ENCODE measurements at places on chromosomes 1 and 21.

DNA sequence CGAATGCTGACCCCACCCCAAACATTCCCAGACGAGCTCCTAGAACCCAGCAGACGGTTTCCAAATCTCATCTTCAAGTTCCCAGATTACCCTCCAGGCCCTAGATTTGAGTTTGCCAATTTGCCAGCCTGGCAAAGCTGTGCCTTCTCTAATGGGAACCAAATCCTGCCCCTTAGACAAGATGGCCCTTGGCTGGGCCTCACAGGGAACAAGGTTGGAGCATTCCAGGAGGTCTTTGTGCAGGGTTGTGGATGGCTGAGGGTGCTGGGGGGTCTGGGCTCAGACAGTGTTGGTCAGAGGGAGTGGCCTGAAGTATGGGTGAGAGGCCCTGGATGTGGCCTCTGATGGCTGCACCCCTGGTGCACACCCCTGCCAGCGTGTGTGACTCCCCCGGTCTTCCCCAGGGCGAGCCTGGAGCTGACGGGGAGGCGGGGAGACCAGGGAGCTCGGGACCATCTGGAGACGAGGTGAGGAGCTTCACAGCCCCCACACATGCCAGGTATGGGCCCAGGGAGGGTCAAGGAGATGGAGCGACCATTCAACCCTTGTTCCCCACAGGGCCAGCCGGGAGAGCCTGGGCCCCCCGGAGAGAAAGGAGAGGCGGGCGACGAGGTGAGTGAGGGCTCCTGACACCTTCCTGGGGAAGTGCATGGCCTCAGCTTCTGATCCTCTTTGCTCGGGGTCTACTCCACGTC, 10.2 kb downstream of the COL6A1 start:
- no peak for DNase-seq

DNA sequence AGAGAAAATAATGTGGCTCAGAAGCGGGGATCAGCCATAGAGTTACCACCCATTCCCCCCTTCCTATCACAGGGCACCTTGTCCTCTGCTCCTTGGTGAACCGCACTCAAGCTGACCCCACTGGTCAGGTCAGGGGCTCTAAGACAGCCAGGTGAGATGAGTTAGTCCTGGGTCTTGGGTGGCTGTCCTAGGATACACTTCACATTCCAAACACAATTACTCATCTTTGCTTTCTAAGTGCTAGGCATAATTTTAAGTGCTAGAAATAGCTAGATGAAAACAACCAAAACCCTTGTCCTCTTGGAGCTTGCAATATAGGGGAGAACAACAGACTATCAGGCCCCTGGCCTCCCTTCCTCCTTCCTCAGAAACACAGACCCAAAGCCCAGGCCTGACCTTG, 7.8 kb upstream of the MUTYH start:
- DNase-seq: no peak

- DNase-seq: no peak
Measured at GRCh38 chr1:150606463-150607142, 22.8 kb downstream of the ENSA start.

DNA sequence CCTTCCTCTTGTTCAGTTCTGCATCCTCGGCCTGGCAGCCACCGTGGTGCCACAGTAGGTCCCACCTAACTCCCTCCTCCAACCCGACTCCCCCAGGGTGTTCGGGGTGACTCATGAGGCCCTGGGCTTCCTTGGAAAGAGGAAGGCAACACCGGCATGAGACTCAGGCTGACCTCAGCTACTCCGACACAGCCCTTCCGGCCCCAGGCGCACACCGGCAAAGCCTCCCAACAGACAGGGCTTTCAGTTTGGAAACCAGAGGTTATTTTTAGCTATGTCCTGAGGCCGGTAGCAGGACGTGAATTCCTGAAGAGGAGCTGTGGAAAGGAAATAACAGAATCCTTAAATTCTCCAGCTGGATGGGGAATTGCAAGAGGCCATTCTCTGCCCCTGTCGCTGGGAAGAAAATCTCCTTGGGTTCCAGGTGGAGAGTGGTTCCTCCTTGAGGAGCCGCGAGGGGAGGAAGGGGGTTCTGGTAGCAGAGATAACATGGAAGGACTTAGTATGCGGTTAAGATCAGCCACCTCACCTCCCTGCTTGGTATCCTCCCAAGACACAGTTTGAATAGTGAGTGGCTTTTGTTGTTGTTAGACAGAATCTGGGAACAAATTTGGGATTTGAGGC, 24.4 kb downstream of the PLXNA2 start:
- no peak for DNase-seq

DNA sequence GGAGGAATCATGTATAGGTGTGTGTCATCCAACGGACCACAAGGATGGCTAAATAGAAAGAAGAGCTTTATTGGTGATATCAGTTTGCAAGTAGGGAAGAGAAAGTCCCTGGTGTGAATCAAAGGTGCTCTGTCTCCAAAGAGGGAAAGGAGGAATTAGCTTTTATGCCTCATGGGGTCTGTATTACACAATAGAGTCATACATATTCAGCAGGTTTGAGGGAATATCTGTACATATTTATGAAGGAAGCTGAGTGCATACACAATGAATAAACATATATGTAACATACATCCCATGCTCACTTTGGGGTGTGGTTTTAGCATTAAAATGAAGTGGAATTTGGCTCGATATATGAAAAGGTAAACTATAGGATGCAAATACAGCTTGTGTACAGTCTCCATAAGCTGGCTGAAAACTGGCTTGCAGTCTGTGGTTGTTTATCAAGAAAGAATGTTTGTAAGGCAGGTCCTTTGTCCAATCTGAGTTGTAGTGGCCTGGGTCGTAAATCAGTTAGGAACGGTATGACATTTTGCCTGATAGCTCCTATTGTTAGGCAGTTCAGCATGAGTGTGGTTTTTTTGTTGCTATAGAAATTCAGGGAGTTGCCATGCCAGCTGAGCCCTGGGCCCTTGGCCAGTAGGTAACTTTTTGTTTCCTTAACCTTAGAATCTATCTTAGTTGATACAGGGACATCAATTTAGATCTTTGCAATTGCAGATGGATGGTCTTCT, 198.0 kb upstream of the ZP4 start:
- no peak for DNase-seq

GRCh38 chr1:113998361-113998760, 19.1 kb downstream of the OLFML3 start:
- no peak for DNase-seq

DNA sequence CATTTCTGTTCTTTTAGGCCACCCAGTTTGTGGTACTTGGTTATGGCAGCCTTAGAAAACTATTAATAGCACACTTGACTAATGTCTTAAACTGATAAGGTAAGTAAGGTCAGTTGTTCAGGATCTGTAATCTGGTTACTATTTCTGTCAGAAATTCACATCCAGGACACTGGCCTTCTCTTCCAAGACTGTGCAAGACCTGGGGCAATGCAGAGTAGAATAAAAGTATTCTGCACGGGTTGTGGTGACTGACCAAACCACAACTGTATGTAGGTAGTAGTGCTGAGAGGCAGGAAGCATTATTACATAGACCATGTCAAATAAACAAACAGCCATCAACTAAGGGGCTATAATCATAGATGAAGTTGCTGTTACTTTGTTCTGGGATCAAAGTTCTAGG, 46.7 kb downstream of the WARS2 start:
- DNase-seq: no peak

DNA sequence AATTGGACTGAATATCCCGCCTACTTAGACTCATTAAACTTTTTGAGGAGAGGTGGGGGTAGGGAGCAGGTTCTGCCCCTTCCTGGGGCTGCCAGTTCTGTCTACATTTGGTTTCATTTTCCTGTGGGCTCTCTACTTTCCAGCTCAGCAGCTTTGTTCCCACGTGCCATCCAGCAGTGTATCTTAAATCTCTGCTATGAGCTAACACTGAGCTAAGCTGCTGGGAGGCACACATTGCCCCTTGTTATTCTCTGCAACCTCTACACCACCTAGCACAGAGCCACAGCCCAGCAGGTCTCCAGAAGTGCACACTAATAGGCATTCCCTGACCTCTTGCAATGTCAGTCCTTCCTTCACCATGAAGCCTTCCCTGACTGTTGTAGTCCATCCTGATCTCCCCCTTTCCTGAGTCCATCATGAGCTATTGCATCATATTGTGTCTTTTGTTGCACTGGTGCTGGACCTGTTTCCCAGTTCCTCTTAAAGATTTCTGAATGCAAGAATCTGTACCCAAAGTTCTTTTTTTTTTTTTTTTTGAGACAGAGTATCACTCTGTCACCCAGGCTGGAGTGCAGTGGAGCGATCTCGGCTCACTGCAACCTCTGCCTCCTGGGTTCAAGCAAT, 28.7 kb upstream of the NRDC start:
- no peak for DNase-seq

GRCh38 chr1:29744684-29745490, 508.6 kb downstream of the PTPRU start:
- no peak for DNase-seq

GRCh38 chr1:180842052-180842451, 70.6 kb upstream of the KIAA1614 start:
- no peak for DNase-seq

GRCh38 chr1:150544204-150544603, 5.0 kb upstream of the ADAMTSL4 start:
- no peak for DNase-seq

DNA sequence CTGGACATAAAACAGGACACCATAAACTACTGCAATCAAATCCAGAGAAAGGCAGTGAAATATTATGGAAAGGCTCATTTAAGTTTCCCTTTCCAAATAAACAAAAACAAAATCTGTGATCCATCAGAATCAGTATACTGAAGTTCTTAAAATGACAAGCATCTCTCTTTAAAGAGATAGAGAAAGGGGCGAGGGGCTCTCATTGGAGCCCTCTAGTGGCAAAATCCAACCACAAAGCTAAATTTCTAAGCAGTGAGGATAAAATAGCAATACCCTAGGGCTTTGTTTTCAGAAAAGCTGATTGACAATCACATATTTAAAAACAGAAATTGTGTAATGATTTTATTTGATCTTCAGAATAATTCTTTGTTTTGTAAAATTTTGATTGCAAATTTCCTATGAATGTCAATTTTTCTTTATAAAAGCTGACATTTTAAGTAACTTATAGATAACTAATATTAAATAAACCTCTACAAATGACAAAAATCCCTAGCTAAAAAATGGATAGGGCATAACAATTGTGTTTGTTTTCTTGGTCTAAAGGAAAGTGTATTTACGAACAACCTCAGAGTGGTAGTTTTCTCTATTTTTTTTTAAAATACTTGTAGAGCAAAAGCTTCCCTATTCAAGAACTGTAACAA, 138.2 kb downstream of the COL24A1 start:
- DNase-seq: no peak

DNA sequence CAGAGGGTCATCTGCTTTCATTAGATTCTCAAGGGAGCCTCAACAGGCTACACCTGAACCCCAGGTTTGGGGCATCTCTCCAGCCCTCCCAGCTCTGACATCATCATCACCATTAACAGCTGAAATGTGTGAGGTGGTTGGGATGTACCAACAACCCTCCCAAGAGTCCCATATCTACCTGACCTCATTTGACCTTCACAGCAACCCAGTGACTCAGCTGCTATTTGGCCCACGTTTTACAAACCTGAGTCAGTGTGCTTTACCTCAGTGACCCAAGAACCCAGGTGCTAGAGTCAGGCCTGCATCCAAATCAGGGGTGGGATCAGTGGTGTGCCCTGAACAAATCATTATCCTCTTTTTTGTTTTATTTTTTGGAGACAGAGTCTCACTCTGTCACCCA, 53.3 kb upstream of the TINAGL1 start:
- no peak for DNase-seq

DNA sequence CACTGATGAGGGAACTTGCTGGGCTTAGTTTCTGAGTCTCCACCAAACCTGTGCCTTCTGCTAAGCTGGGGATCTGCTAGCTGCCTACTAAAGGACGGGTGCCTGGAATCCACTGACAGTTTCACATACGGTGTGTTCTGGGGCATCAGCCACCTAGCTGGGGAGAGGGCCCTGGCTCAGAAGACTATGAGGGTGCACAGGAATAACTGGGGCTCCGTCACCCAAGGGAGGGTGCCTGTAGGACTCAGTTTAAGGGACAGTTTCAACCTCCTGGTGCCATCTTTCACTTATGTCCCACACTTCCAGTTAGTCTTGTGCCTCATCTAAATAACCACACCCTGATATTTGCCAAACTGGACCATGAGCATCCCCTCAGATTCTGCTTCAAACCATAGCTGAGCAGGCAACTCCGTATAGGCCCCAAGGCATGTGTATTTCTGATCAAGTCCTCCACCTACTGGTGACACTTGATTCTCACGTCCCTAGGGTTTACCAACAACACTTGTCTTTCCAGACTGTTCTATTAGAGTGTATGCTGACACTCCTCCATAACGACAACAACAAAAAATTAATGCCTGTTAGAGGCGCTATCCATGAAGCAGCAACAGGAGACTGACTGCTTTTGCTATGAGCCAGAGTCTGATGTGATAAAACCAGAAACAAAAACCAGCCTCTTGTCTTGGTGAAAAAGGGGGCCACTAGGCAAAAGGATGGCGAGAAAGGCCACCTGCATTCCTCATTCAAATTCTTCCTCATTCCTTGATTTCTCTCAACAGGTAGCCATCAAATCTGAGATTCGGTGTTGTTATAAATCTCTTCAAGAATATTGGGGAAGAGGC, 55.0 kb upstream of the PAXBP1 start:
- peak; percentile 60 for DNase-seq

- no peak for DNase-seq
Measured at GRCh38 chr1:216907100-216907499, 183.9 kb upstream of the ESRRG start.

- DNase-seq: no peak
Measured at GRCh38 chr1:209710093-209710492, 5.4 kb downstream of the HSD11B1 start.

- DNase-seq: no peak
Measured at GRCh38 chr1:19750101-19750881, 49.4 kb downstream of the TMCO4 start.

DNA sequence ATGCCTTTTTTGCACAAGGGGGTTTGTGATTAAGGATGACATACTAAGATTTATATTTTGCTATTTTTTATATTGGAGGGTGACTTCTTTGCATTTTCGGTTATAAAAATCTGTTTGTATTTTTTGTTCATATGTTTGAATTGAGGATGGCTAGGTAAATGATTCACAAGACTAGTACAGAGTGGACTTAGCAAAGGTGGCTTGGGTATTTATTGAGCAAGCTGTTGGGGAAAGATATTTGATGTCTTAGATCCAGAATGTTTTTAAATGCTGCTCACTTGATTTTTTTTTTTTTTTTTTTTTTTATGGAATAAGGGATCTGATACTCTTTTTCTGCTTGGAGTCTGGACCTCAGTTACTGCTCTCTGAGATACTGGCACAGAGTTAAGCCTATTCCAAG, 100.6 kb downstream of the DNM3 start:
- no peak for DNase-seq

DNA sequence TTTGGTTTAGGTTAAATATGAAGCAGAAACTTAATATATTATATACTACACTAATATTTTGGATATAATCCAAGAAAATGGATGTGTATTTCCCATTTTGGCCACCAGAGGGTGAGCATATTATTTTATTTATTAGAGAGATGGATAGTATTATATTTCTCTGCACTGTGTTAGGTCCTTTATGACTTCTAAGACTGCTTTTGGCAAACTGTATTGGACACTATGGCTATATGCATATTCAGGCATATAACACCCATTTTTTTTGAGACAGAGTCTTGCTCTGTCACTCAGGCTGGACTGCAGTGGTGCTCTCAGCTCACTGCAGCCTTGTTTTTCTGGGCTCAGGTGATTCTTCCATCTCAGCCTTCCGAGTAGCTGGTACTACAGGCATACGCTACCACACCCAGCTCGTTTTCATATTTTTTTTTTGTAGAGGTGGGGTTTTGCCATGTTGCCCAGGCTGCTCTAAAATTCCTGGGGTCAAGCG, 17.8 kb upstream of the PGM1 start:
- DNase-seq: no peak
